Stomach (tissue), 19 donors: ENCODE measurements at places on chromosomes 12 and 14. TPM values are rescaled to one million over a fixed set of nuclear protein-coding genes. Genes with fewer than 3 reads are reported as not detected.

GRCh38 chr14:86420131-86420530, 890.2 kb downstream of the FLRT2 start:
- H3K36me3 ChIP-seq: no peaks in the 10 kb centered on the region
- no peak for DNase-seq
- no peaks in the 10 kb centered on the region for H3K27me3 ChIP-seq
- H3K27ac ChIP-seq: no peak overlapping the region

DNA sequence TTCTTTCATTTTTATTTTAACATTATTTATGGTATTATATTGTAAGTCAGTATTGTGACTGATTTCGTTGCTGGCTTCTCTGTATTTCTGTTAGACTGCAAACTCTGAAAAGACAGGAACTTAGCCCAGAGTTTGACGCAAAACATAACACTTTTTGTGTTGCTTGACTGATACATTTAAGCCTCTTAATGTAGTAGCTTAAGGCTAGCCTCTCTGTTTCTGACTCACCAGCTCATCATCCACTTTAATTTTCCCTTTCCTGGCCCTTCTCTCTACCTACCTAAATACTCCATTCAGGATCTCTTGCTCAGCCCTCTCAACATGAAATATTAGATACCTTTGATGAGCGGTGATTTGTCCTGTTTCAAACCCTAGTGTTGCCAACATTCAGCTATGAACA, 420.6 kb downstream of the LRFN5 start:
- H3K4me3 ChIP-seq: no peak overlapping the region
- H3K4me1 ChIP-seq: no peaks in the 10 kb centered on the region
- no peak overlapping the region for H3K27ac ChIP-seq
- DNase-seq: no peak
- no peaks in the 10 kb centered on the region for H3K36me3 ChIP-seq
- H3K27me3 ChIP-seq: no peaks in the 10 kb centered on the region

DNA sequence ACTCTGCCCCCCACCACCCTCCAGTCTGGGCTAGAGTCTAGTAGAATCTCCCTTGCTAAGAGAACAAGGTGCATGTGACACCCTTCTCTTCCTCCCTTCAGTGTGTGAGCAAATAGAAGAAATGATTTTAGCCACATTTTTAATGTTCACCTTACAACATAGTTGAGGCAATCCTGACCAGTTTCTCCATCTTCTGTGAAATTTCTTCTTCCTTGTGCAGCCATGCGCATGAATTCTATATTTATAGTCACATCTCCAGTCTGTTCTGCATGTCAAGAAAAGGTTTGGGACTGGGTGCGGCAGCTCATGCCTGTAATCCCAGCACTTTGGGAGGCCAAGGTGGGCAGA, 9.5 kb upstream of the LTA4H start:
- H3K27ac ChIP-seq: peak overlapping the region; percentile 59
- H3K36me3 ChIP-seq: no peaks in the 10 kb centered on the region
- no peak for DNase-seq

Gene RD3L
- polyA plus RNA-seq: not detected

DNA sequence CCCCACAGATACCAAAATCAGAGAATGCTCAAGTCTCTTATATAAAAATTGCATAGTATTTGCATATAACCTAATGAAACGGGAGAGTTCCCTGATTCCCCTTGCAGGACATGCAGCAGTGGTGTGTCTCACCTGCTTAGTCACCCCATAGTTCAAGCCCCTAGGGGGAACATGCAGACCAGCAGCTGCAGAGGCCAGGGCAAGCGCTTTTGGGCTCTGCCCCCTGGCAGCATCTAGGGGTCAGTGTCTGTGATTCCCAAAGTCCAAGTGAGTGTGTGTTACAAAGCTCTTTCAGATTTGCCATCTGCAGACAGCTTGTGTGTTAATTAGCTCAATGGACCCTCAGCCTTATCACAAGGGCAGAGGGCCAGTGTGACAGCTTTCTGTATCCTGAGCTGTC, 110.1 kb downstream of the DNAI7 start:
- no peaks in the 10 kb centered on the region for H3K36me3 ChIP-seq
- H3K4me3 ChIP-seq: no peak overlapping the region
- no peaks in the 10 kb centered on the region for H3K27me3 ChIP-seq
- no peak overlapping the region for H3K27ac ChIP-seq
- H3K4me1 ChIP-seq: no peaks in the 10 kb centered on the region

Gene ITFG2
- 26.3 TPM for polyA plus RNA-seq

- peak overlapping the region; percentile 1 for H3K4me3 ChIP-seq
- H3K4me1 ChIP-seq: peaks cover 17% of the 10 kb centered on the region
- no peak for DNase-seq
Observed at GRCh38 chr12:1533602-1534304, 60.6 kb downstream of the FBXL14 start.

Gene FAM181A
- polyA plus RNA-seq: not detected

GRCh38 chr12:75969768-75970167, 61.8 kb downstream of the PHLDA1 start:
- no peak for DNase-seq
- H3K27ac ChIP-seq: no peak overlapping the region
- no peaks in the 10 kb centered on the region for H3K27me3 ChIP-seq
- no peak overlapping the region for H3K4me3 ChIP-seq
- no peaks in the 10 kb centered on the region for H3K4me1 ChIP-seq
- H3K36me3 ChIP-seq: no peaks in the 10 kb centered on the region

GRCh38 chr12:85310456-85311076, 30.5 kb downstream of the ALX1 start:
- H3K36me3 ChIP-seq: no peaks in the 10 kb centered on the region
- no peak for DNase-seq
- H3K27ac ChIP-seq: no peak overlapping the region
- no peaks in the 10 kb centered on the region for H3K27me3 ChIP-seq
- H3K4me1 ChIP-seq: no peaks in the 10 kb centered on the region
- no peak overlapping the region for H3K4me3 ChIP-seq

DNA sequence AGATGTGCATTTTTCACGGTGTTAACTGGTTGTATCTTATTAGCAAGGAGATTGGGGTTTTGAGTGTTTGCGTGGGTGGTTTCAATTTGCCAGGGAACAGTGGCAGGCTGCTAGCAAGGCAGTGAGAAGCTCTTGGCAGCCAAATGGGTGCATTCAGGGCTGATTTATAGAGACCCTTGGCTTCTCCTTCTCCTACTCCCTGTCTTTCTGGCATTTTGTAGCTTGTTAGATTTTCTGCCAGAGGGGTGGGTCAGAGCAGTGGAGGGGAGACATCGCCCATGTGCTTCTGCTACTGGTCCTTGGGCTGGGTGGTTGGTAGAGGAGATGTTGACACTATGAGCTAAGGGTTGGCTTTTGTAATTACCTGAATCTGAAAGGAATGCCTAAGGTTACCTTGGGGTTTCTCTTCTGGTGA, 9.6 kb downstream of the CALM1 start:
- H3K27ac ChIP-seq: peak overlapping the region; percentile 39
- H3K4me3 ChIP-seq: no peak overlapping the region
- H3K36me3 ChIP-seq: peaks cover 63% of the 10 kb centered on the region
- no peaks in the 10 kb centered on the region for H3K27me3 ChIP-seq

- no peaks in the 10 kb centered on the region for H3K27me3 ChIP-seq
- H3K36me3 ChIP-seq: no peaks in the 10 kb centered on the region
- no peak overlapping the region for H3K4me3 ChIP-seq
- DNase-seq: no peak
Observed at GRCh38 chr14:54589843-54590242, 22.9 kb downstream of the SAMD4A start.

DNA sequence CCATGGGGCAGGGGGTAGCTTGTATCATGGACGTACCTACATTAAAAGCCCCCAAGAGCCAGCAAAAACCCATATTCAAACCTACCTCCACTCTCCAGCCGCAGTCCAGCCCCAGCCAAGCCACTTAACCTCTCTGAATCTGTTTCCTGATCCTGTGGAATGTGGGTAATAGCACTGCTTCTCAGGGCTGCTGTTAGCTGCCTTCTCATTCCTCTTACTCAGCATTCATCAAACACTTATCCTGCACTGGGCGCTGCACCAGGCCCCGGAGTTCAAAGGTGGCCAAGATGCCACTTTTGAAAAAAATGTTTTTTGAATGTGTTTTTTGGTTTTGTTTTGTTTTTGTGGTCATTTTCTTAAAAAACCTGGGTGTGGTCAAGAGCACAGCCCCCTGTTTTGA, 237.4 kb downstream of the CHST11 start:
- H3K36me3 ChIP-seq: no peaks in the 10 kb centered on the region
- H3K4me1 ChIP-seq: peaks cover 46% of the 10 kb centered on the region
- H3K27ac ChIP-seq: no peak overlapping the region
- no peak for DNase-seq

Gene AKAP3
- not detected for polyA plus RNA-seq

- H3K27me3 ChIP-seq: peaks cover 39% of the 10 kb centered on the region
- peak overlapping the region; percentile 59 for H3K27ac ChIP-seq
- no peak overlapping the region for H3K4me3 ChIP-seq
Observed at GRCh38 chr14:103097994-103098957, 3.8 kb downstream of the EXOC3L4 start.

- no peak overlapping the region for H3K4me3 ChIP-seq
- no peak overlapping the region for H3K27ac ChIP-seq
- H3K27me3 ChIP-seq: no peaks in the 10 kb centered on the region
- no peaks in the 10 kb centered on the region for H3K36me3 ChIP-seq
- no peak for DNase-seq
Observed at GRCh38 chr14:74312161-74312560, 9.4 kb upstream of the ABCD4 start.

GRCh38 chr12:43733687-43734086, 24.9 kb downstream of the PUS7L start:
- no peak overlapping the region for H3K4me3 ChIP-seq
- no peaks in the 10 kb centered on the region for H3K27me3 ChIP-seq
- peaks cover 51% of the 10 kb centered on the region for H3K36me3 ChIP-seq
- DNase-seq: no peak
- H3K4me1 ChIP-seq: no peaks in the 10 kb centered on the region
- H3K27ac ChIP-seq: no peak overlapping the region

GRCh38 chr14:95480109-95480886, 36.2 kb downstream of the SYNE3 start:
- peaks cover 5% of the 10 kb centered on the region for H3K36me3 ChIP-seq
- peaks cover 57% of the 10 kb centered on the region for H3K4me1 ChIP-seq
- DNase-seq: peak; percentile 36
- H3K27ac ChIP-seq: peak overlapping the region; percentile 16
- H3K4me3 ChIP-seq: no peak overlapping the region

Gene FOXA1
- polyA plus RNA-seq: 24.3 TPM
